Suprapubic skin (tissue), 4 donors: ENCODE measurements at places on chromosomes 1 and 21. TPM values are rescaled to one million over a fixed set of nuclear protein-coding genes. Genes with fewer than 3 reads are reported as not detected.

Gene MLLT11
- total RNA-seq: 1.1 TPM

Gene CD164L2
- total RNA-seq: 10.7 TPM

Gene RGS18
- 0.21 TPM for total RNA-seq

Gene NIBAN1
- total RNA-seq: 17.5 TPM

Gene GART
- 69.9 TPM for total RNA-seq

Gene VWA1
- total RNA-seq: 18.3 TPM

Gene CAPN8
- 2.1 TPM for total RNA-seq

Gene CLEC20A
- total RNA-seq: not detected

Gene ZNF670
- total RNA-seq: 2.9 TPM

Gene RGL1
- total RNA-seq: 13.8 TPM

Gene TBX15
- total RNA-seq: 3.3 TPM

Gene LCE1B
- total RNA-seq: 153 TPM

Gene CSMD2
- total RNA-seq: 0.55 TPM

Gene CTSE
- not detected for total RNA-seq

Gene RAP1GAP
- total RNA-seq: 4.1 TPM

Gene NR5A2
- 1.3 TPM for total RNA-seq

Gene PCSK9
- total RNA-seq: 1.5 TPM

Gene L1TD1
- not detected for total RNA-seq

Gene GUCA2A
- not detected for total RNA-seq

Gene RIPK4
- total RNA-seq: 49.4 TPM

Gene IL12RB2
- 4.5 TPM for total RNA-seq

Gene GBP3
- total RNA-seq: 11.7 TPM

Gene ASCL5
- not detected for total RNA-seq

Gene MYBPHL
- total RNA-seq: not detected

Gene SZT2
- total RNA-seq: 47.7 TPM

Gene RNU1-3
- under 0.01 TPM for total RNA-seq

Gene FTCD
- total RNA-seq: not detected

Gene SYTL1
- total RNA-seq: 142 TPM

Gene GBP6
- total RNA-seq: 0.57 TPM

Gene SLC44A3
- 9.3 TPM for total RNA-seq

Gene NAV1
- total RNA-seq: 30.3 TPM

Gene PROK1
- 0.72 TPM for total RNA-seq

Gene OR14K1
- 0.57 TPM for total RNA-seq

Gene ANP32E
- 12.3 TPM for total RNA-seq

Gene CHAF1B
- total RNA-seq: 1.2 TPM

Gene NAXE
- 42.7 TPM for total RNA-seq

Gene KIF14
- total RNA-seq: 1.4 TPM

Gene ATP13A2
- total RNA-seq: 45.8 TPM

Gene NUP133
- 58.1 TPM for total RNA-seq

Gene FAM3B
- not detected for total RNA-seq

Gene LRRC8B
- total RNA-seq: 11.6 TPM

Gene PRKAA2
- 1.4 TPM for total RNA-seq

Gene FAM72B
- total RNA-seq: 1.1 TPM

Gene PHGDH
- total RNA-seq: 92.1 TPM

Gene FMN2
- 0.89 TPM for total RNA-seq
